ENCODE measurements at places on chromosomes 16 and 17.

- DNase-seq, result peak; percentile 77
Measured at GRCh38 chr17:42673885-42674754, 2.7 kb downstream of the PLEKHH3 start.

DNA sequence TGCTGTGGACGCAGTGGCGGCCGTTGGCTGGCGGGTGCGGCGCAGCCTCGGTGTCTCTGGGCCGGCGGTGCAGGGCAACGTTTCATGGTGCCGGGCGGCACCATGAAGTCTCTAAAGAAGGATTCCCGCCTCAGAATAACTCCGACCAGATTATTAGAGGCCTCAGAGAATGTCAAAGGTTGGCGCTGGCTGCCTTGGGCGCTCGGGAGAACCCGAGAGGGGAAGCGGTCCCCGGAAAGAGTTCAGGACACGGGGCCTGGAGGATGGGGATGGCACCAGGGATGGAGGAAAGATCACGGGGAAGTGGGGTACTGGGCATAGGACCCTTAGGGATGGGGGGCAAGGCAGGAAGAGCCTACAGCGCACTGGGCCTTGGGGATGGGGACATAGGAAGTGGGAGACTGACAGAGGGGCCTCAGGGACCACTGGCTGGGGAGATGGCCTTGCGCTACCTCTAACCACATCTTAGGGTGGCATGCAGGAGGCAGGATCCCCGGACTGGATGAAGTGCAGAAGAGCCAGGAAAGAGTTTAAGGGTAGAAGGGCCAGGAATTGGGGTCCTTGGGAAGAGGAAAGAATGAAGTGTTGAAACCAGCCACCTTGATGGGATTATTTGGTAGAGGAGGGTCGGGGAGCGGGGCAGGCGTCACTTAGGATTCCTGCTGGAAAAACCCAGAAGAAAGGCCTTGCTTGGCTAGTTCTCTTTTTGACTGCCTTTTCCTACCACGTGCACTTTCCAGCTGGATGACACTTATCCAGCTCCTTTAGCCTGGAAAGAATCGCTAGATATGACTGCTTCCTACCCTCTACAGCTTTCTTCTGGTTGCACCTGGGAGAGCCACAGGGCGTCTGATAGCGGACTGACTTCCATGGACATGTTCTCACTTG is 578 bp downstream of the MYCBPAP start:
- DNase-seq, result no peak

DNA sequence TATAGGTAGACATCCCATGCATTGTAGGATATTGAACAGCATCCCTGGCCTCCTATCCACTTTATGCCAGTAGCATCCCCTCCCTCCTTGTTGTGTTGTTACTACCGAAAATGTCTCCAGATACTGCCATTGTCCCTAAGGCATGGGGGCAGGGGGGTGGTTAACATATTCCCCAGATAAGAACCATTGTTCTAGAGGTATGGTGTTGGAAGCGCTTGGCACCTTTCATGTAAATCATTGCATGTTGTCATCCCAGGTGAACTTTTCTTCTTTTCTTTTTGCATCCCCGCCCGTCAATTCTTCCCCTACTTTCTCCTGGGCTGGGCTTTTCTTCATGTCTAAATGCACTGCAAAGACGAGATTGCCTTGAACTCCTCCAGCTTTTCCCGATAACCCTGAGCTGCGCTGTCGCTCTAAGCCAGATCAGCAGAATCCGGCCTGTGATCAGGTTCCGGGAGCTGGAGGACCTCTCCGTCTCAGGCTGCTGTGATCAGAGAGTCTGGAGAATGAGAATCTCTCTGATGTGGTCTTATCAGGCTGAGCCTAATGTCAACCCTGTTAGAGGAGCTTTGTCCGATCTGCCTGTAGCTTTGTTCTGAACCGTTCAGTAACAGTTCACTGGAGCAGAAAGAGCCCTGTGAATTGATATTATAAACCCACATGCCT is 76.2 kb downstream of the RBFOX1 start:
- peak; percentile 5 for DNase-seq

- DNase-seq, result no peak
Measured at GRCh38 chr16:68298907-68299561, 11.7 kb downstream of the SLC7A6OS start.

GRCh38 chr17:2087597-2088211 is 32.8 kb downstream of the HIC1 start:
- DNase-seq, result no peak

DNA sequence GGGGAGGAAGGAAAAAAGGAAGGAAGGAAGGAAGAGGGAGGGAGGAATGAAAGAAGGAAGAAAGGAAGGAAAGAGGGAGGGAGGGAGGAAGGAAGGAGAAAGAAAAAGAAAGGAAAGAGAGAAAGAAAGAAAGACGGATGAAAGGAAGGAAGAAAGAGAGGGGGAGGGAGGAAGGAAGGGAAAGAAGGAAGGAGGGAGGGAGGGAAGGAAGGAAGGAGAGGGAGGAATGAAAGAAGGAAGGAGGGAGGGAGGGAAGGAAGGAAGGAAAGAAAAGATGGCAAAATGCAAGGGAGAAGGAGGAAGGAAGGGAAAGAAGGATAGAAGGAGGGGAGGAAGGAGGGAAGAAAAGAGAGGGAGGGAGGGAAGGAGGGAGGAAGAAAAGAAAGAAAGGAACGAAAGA is 257.3 kb upstream of the C16orf82 start:
- DNase-seq, result no peak

DNA sequence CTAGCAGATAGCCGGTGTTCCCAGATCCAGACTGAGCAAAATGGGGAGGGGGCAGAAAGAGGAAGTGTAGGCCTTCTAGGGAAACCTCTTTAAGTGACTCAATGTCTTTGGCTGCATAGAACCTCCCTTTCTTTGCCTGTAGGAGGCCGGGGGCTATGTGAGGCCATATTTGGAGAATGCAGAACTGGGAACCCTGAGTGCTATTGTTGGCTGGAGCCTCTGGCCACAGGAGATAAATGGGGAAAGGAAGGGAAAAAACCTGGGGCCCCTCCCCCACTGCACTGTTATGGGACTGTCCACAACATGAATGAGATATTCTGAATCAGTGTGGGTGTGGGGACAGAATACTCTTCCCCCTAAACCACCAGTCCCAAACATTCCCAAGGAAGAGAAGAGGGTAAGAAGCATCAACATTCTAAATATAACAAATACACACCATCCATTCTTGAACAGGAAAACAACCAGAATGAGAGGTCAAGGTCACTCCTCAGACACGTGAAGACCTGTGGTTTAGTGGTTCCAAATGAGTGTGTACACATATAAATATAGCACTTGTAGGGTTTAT is 2.4 kb downstream of the VPS25 start:
- DNase-seq, result no peak

DNA sequence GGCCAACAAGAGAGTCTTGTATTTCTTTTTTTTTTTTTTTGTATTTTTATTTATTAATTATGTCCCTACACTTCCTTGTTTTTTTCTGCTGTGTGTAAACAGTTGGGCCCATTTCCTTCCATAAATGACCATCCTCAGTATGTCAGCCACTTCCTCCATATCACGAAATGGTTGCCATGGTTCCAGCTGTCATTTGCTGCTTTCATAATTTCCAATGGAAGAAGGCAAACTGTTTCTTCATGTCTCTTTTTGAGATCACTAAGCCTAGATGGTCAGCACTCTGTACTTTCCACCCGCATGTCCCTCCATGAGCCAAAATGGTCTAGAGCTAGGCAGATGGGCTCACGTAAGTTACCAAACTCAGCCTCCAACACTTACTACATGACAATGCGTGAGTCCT is 133.5 kb upstream of the FOXF1 start:
- DNase-seq, result no peak

- DNase-seq, result no peak
Measured at GRCh38 chr16:89847051-89847939, 19.0 kb downstream of the SPIRE2 start.

- DNase-seq, result no peak
Measured at GRCh38 chr17:67491009-67491680, 114.1 kb downstream of the PITPNC1 start.

GRCh38 chr17:2094891-2095535 is 40.1 kb downstream of the HIC1 start:
- DNase-seq, result peak; percentile 7

GRCh38 chr17:37478187-37478586 is 11.5 kb upstream of the DUSP14 start:
- no peak for DNase-seq

- peak; percentile 69 for DNase-seq
Measured at GRCh38 chr16:87945351-87946042, 5.7 kb upstream of the BANP start.

- DNase-seq, result no peak
Measured at GRCh38 chr16:56734429-56734828, 4.5 kb downstream of the NUP93 start.

- DNase-seq, result no peak
Measured at GRCh38 chr17:80444644-80444979, 29.6 kb downstream of the ENDOV start.

DNA sequence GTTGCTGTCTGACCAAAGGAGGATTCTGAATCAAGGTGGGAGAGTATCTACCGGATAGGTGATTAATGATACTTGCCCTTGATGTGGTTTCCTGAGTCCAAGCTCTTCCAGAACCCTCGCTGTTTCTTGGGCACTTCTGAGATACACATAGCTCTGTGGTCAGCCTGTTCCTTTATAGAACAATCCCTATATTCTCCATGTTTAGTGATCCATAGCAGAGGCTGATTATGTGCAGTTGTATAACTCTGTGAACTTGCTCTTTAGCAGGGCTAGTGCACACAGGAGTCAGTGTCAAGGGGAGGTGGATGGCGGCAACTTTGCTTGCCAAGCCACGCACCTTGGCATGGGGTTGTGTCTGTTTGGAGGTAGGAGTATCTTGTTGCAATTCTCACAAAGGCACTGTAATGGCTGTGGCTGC is 36.1 kb downstream of the ARL4D start:
- peak; percentile 36 for DNase-seq

DNA sequence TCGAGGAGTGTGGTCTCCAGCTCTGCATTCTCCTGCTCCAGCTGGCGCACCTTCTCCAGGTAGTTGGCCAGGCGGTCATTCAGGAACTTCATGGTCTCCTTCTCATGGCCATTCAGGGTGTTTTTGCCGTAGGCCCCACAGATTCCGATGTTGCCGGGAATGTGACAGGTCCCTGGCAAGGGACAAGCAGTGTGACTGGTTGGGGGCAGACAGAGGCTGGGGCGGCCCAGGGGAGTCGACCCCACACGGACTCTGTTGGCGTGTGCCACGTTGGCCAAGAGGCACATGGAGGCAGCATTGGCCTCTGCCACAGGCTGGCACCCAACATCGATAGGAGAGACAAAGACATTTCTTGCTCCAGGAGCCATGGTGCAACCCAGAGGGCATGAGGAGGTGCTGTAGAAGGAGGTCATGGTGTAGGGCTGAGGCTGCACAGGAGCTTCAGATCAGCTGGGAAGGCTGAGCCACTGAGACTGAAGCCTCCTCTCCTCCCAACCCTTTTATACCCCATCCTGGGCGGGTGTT is at the start of gene KRT37:
KRT37 (minus strand) TSS at position 475 of the 525 bp plus-strand sequence; CDS start at position 413, 62 bp downstream.
- no peak for DNase-seq

DNA sequence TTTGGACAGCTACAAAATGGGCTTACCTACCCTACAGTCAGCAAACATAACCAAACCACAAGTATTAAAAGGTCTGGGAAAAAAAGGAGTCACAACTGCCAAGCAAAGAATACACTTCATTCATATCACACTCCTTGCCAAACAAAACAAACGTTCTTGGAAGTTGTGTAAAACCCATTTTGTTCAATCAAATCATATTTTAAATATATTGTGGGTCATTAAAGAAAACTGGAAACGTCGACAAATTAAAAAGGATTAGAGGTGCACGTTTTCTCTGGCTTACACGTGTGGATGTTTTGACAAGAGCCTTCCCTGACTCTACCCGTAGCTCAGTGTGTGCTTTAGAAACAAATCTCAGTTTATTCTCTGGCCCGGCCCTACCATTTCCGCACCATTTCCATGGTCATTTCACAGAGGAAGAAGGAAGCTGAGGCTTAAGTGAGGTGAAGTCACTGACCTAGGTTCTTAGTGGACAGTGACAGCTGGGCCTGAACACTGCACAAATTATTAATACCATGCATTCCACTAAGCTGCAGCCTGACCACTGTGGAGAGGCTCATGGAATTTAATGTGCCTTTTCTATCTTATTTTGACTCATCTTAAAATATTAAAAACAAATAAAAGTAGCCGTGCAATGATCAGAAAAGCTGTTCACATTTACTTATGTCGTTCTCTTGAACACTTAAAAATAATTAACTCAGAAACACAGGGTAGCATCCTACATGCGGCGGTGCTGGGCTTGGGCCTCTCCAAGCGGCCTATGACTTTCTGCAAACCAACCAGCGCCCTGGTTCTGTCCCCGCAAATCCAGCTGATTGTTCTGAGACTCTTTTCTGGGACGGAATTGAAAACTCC is 968 bp downstream of the CEP112 start:
- no peak for DNase-seq

GRCh38 chr16:69873783-69874182 is 77.4 kb upstream of the CLEC18A start:
- no peak for DNase-seq

GRCh38 chr17:43411749-43412148 is 13.0 kb downstream of the ARL4D start:
- no peak for DNase-seq

DNA sequence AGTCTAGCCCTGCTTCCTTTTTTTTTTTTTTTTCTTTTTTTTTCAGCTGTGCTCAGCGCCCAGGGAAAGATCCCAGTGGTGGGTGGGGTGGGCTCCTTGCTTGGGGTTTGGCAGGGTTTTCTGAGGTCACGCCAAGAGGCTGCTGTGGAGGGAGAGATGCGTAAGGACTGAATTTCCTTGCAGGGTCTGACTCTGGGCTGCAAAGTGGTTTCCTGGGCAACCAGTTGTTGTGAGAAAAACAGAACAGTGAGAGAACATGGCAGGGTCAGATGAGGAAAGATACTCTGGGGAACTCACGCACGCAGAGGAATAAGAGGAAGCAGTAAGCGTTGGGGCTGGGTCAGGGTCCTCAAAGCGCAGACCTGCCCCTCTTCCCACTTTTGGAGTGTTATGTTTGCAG is 119.5 kb downstream of the IRF8 start:
- no peak for DNase-seq

DNA sequence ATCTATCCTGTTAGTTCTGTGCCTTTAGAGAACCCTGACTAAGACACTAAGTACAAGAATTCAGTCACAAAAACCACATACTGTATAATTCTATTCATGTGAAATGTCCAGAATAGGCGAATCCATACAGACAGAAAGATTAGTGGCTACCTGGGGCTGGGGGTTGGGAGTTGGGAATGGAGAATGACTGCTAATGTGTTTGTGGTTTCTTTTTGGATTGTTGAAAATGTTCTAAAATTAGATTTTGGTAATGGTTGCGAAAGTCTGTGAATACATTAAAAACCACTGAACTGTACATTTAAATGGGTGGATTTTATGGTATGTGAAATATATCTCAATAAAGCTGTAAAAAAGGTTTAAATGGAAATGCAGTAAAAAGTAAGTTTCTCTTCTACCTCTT is 80.4 kb upstream of the AKTIP start:
- no peak for DNase-seq

DNA sequence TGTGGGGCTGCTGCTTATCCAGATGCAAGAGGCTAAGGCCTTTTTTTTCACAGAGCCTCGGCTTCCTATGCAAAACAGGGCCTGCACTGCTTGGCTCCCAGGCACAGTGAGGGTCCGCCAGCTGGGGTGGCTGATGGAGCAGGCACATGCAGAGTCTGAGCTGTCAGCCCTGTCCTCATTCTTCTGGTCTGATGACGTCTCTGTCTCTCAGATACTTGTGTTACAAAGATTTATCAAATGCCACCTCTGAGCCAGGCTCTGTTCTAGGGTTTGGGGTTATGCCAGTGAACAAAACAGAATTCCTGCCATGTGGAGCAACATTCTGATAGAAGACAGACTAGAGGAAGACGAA is 4.8 kb downstream of the RNF40 start:
- no peak for DNase-seq

All from NCI-H526 (cell line).